Activated CD8-positive, alpha-beta T cell treated with anti-CD3 and anti-CD28 coated beads for 36 hours (primary cell): ENCODE measurements at places on chromosomes 3 and 15. TPM values are rescaled to one million over a fixed set of nuclear protein-coding genes. Genes with fewer than 3 reads are reported as not detected.

- DNase-seq: peak; percentile 60
Observed at GRCh38 chr3:45688194-45688881, 858 bp upstream of the SACM1L start.

GRCh38 chr3:154718053-154718452 is 288.1 kb upstream of the GPR149 start:
- DNase-seq: no peak

GRCh38 chr3:188212308-188212969 is 58.5 kb downstream of the LPP start:
- DNase-seq: no peak

- DNase-seq: no peak
Observed at GRCh38 chr15:76161153-76162035, 101.6 kb downstream of the TMEM266 start.

GRCh38 chr3:172268868-172269267 is 179.4 kb downstream of the GHSR start:
- no peak for DNase-seq

- DNase-seq: no peak
Observed at GRCh38 chr3:58071480-58071971, 63.3 kb downstream of the FLNB start.

Gene ZBBX
- total RNA-seq: not detected

- peak; percentile 45 for DNase-seq
Observed at GRCh38 chr3:38205472-38205805, 40.1 kb downstream of the OXSR1 start.

DNA sequence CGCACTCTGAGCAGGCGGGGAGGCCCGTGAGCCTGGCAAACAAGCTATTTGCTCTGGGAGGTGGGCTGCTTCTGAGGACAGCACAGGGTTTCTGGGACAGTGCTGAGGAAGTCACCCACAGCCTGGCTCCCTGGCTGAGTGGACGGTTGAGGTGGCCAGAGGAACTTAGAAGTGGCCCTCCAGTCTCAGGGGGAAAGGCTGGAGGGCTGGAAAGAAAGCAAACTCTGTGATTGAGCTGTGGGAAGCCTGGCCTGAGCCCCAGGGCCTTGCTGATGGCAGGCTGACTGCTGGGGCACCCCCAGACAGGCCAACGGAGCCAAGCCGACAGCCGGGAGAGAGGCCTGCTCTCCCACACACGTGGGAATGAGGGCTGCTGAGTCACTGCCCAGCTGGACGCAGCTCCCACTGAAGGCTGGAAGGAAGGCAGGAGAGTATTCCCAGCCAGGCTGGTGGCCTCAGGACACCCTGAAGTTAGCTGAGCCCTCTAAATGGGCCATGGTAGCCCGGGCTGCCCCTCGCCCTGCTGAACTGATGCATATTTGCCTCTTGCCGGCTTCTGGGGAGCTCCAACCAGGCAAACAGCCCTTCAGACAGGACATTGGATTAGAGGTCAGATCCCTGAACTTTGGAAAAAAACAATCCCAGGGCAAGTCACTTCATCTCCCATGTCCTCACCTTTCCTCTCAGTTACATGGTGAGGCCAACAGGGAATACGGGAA is 98.0 kb upstream of the TLE3 start:
- DNase-seq: no peak

Gene ZIC4
- not detected for total RNA-seq

Gene ACSBG1
- total RNA-seq: not detected

GRCh38 chr3:161471211-161471610 is 25.4 kb upstream of the OTOL1 start:
- DNase-seq: no peak

Gene DTWD1
- 21.4 TPM for total RNA-seq

GRCh38 chr3:107193116-107193515 is 184.1 kb upstream of the CCDC54 start:
- no peak for DNase-seq

DNA sequence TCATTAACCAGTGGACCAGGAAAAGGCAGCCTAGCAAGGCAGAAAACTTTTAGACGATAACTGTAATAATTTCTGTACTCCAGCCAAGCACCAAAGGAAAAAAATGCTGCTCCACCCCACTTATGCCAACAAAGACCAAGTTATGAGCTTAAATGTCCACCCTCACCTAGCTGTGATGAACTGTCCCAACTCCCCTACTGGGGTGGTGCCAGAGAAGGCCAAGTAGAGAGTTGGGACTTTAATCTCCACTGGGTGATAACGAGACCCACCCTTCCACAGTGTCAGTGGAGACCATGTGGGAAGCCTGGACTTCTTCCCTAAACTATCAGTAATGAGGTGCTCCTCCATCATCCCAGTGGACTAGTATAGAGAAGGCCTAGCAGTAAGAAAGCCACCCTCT is 33.8 kb upstream of the COPB2 start:
- no peak for DNase-seq

Gene COLQ
- 2.3 TPM for total RNA-seq

- DNase-seq: no peak
Observed at GRCh38 chr15:51576286-51576850, 46.2 kb downstream of the DMXL2 start.

- DNase-seq: peak; percentile 46
Observed at GRCh38 chr3:30680789-30681648, 74.6 kb downstream of the TGFBR2 start.

GRCh38 chr15:82951472-82952157 is 905 bp downstream of the HOMER2 start:
- DNase-seq: no peak

Gene TMEM158
- not detected for total RNA-seq

DNA sequence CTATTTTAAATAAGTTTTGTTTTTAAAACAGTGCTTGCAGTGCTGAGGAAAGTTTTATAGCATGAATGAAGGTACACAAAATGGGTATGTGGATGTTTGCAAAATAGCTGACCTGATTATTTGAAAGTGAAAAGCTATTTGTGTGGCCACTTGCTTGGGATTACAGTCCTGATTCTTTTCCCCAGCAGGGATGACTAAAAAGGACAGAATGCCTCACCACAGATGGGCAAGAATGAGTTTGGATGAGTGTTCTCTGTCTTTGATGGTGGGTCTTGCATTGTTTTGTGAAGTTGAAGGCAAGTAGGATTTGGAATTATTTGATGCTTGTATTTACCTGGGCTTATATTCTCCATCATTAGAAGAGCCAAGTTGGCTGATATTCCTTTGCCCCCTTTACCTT is 48.8 kb upstream of the MEIS2 start:
- no peak for DNase-seq

- peak; percentile 72 for DNase-seq
Observed at GRCh38 chr15:43903864-43904290, 77.1 kb downstream of the WDR76 start.

DNA sequence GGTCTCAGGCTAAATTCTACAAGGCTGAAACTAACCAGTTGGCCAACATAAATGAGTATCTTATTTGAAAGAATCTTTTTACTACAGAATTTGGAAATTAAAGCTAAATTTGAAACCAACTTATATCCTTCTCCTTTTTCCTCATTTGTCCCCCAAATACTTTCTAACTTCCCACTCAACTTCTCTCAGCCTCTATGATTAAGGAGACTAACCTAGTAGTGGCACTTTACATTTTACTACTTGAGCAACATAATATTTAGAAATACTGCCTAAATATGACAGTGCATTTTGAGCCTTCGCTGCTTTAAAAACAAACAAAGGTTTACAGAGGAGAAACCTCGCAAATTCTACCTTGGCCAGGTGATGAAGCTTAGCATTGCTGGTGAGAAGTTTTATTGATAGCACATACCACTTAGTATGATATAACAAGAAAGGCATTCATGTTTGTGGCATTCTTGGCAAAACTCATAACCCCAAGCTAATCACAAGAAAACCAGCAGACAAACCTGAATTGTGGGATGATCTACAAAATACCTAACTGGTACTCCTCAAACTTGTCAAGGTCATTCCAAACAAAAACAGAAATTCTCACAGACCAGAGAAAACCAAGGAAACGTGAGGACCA is 432.1 kb upstream of the CFAP20DC start:
- DNase-seq: no peak

Gene TMEM212
- not detected for total RNA-seq

Gene DNAH12
- not detected for total RNA-seq

GRCh38 chr15:56353740-56354139 is 11.5 kb upstream of the TEX9 start:
- no peak for DNase-seq

GRCh38 chr15:75307778-75308390 is 25.2 kb downstream of the GOLGA6D start:
- peak; percentile 34 for DNase-seq

Gene GAP43
- total RNA-seq: not detected

Gene MYZAP
- not detected for total RNA-seq

DNA sequence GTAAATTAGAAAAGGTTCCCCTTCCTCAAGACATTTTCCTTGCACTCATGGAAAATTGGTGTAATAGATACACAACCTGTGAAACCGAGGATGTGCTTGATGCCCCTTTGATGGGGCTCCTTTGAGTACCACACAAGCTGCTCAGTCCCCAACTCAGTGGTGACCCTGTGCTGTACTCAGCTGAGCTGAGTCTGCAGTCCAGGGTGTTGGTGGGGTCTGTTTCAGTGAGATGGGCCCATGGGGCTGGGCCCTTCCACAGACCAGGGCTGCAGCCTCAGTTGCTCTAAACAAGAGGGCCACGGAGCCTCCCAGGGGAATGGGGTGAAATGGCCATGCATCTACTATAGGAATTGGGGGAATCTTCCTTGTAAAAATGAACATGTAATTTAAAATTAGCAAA is 39.3 kb downstream of the KY start:
- DNase-seq: no peak

DNA sequence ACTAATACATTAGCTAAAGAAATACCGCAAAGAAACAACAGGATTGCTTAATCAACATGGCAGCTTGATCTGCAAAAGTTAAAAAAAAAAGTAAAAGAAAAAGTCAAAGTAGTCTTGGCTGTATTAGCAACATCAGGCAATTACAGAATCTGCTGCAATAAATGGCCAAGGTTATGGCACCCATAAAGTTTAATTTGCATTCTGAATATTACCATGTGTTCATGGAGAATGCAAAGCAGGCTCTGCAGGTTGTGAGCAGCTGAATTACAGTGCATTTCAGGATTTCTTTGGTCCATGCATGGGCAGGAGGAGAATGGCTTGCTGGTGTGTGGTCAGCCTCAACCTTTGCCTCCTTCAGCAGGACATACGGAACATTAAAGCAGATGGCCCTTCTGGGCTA is 199.1 kb upstream of the AZI2 start:
- DNase-seq: no peak

Gene GREM1
- not detected for total RNA-seq

Gene KNG1
- not detected for total RNA-seq

DNA sequence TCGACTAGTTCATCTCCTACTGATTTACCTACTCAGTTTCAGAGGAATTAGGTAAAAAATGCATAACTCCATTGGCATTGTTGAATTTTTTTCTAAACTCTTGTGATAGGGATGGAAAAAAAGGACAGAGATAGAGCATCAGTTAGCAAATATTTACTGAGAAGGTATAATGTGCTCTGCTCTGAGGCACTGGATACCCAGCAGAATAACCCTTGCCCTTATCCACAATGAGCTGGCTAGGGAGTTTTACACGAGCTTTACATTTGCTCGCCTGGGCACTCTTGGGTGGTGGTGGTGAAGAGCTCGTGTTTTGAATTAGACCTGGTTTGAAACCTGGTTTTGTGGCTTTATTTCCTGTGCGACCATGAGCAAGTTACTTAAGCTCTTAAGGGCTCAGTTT is 149.6 kb downstream of the RORA start:
- no peak for DNase-seq

Gene CHL1
- not detected for total RNA-seq

Gene AHSG
- total RNA-seq: not detected

- no peak for DNase-seq
Observed at GRCh38 chr15:63042877-63043334, 359 bp downstream of the TPM1 start.

DNA sequence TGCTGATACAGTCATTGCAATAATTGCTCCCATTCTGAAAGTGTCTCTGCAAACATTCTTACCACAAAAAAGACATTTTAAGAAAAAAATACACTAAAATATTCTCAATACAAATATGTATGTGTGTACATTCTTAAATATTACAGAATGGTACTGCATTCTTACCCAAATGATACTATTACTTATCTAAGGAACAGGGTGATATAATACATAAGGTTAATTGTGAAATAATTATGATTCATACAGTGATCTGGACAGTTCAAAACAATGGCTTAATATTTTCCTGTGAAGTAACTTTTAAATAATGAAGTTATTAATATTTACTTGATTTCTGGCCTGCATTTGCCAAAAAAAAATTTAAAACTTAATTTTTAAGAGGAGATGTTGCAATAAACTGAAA is 694.6 kb downstream of the TUSC7 start:
- DNase-seq: no peak

DNA sequence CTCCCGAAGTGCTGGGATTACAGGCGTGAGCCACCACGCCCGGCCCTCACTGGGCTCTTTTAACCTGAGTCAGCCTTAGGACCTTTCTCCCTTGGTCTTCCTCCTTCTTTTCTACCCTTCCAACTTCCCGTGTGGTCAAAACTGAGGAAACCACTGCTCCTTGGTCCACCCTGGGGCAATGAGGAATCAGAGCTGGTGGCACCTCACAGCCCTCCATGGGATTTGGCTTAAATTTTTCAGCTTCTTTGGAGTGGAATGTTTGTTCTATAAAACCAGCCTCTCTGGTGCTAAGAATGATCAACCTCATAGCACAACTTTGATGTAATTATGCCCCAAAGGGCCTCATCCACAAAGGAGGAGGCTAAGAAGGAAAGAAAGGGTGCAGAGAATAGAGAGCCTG is 76.6 kb upstream of the CFAP20DC start:
- no peak for DNase-seq

DNA sequence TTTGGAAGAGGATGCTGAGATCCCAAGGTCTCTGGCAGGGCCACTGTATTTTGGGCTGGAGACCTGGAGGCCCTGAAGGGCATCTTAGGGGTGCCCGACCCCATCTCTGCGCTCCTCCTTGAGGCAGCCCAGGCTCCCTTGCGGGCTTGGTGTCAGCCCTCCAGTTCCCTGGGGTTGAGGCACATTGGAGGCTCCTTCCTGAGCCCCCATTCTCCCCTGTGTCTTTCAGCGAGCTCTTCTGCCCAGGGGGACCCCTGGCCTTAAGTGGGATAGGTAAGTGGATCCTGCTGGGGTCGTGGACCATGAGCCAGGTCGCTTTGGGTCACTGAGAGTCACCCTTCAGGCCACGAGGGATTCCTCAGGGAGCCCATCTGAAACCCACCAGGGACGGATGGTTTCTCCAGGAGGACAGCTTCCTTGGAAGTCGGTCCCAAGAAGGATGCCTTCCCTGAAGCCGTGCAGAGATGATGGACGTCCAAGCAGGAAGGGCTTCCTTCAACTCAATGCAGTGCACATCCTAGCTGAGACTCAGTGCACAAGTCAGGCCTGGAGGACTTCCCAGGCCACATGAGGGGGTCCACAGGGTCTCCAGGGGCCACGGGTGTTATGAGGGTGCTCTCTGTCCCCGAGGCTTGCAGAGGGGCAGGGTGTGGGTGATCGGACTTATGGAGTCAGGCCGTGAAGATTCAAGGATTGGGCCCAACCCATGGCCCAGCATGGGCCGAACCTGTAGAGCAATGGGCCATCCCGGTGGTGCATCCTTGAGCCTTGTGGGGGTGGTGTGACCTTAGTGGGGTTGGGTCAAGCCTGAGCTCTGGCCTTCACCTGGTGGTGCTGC is 224.3 kb downstream of the SNRPN start:
- no peak for DNase-seq
